Natural killer cell (primary cell): ENCODE measurements at places on chromosomes 11 and 22.
A peak's percentile ranks its signal among the peaks of the same experiment; 100 is the strongest.

DNA sequence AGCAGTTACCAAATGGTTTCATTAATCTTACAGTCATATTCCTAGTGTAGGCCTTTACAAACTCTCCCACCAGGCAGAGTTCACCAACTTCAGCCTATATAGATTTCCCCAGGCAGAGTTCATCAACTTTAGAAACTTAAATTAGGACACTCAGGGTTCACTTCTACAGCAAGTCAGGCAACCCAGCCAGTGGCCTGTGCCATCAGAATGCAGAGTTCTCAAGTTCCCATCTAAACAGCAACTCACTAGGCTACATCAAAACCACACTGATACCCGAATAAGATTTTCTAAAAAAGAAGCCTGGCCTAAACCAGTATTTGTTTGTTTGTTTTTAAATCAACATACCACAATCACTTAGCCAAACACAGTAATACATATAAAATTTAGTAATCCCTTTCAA lies 33.7 kb downstream of the PICALM start:
- no peak overlapping the region for H3K27ac ChIP-seq
- peaks cover 11% of the 10 kb centered on the region for H3K4me1 ChIP-seq
- DNase-seq, result no peak
- H3K4me3 ChIP-seq, result no peak overlapping the region

DNA sequence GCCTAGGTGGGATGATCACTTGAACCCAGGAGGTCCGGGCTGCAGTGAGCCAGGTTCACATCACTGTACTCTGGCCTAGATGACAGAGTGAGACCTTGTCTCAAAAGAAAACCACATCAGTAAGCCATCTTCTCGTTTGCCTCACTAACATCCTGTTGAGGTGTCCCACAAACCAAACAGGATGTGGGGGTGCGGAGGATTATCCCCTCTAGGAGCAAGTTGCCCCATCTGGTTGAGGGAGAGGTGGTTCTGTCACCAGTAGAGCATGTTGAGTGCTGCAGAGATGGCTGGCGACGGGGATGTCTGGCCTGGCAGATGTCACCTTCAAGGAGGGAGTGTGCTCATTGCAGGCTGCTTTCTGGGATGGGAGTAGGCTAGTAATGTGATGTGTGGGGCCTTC lies 72.4 kb downstream of the ZNRF3 start:
- H3K4me3 ChIP-seq, result no peak overlapping the region
- H3K27ac ChIP-seq, result no peak overlapping the region
- DNase-seq, result peak; percentile 84
- H3K4me1 ChIP-seq, result peaks cover 18% of the 10 kb centered on the region
- H3K36me3 ChIP-seq, result no peaks in the 10 kb centered on the region

DNA sequence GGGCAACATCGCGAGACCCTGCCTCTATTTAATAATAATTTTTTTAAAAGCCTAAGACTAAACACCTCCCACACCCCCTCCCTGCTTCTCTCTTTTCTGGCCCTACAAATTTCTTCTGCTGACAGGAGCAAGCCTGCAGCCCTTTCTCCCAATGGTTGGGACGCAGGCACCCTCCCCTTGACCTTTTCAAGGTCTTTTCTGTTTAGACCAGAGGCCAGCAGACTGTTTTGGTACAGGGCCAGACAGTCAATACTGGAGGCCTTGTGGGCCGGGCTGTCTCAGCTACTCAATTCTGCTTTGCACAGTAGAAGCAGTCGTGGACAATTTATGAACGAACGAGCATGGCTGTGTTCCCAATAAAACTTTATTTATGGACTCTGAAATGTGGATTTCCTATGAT lies 92.3 kb downstream of the SCN3B start:
- no peak overlapping the region for H3K4me3 ChIP-seq
- peaks cover 16% of the 10 kb centered on the region for H3K4me1 ChIP-seq
- H3K27me3 ChIP-seq, result no peaks in the 10 kb centered on the region
- no peak for DNase-seq
- no peaks in the 10 kb centered on the region for H3K36me3 ChIP-seq

GRCh38 chr11:112541140-112542046 lies 280.7 kb upstream of the PLET1 start:
- DNase-seq, result no peak
- H3K36me3 ChIP-seq, result no peaks in the 10 kb centered on the region
- H3K4me1 ChIP-seq, result no peaks in the 10 kb centered on the region
- no peak overlapping the region for H3K4me3 ChIP-seq
- no peak overlapping the region for H3K27ac ChIP-seq

GRCh38 chr11:1780700-1781592 lies 17.2 kb upstream of the CTSD start:
- no peak for DNase-seq
- H3K27ac ChIP-seq, result peak overlapping the region; percentile 20
- H3K4me3 ChIP-seq, result no peak overlapping the region

DNA sequence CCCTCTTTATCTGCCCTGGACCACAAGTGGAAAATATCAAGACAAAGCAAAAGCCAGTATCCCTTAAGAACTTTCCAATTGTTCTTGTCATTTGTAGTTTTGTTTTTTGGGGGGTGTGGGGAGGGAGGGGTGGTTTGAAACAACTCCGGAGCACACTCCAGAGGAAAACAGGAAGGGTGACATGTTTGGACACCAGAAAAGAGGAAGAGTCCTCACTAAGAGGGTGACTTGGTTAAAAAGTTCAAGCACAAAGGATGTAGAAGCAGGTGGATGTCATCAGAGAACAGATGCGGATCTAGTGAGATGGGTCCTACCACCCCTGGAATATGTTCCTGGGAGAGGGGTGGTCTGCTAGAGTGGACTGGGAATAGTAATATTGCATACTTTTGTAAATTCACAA lies 25.8 kb downstream of the ADAMTS8 start:
- H3K27me3 ChIP-seq, result no peaks in the 10 kb centered on the region
- H3K4me3 ChIP-seq, result no peak overlapping the region
- H3K27ac ChIP-seq, result no peak overlapping the region
- peaks cover 11% of the 10 kb centered on the region for H3K4me1 ChIP-seq
- DNase-seq, result no peak
- H3K36me3 ChIP-seq, result no peaks in the 10 kb centered on the region
